OCI-M1 (cell line): ENCODE measurements at places on chromosomes 6 and 20.

GRCh38 chr6:22194188-22194921 lies 102.5 kb downstream of the PRL start:
- DNase-seq = peak; percentile 71

DNA sequence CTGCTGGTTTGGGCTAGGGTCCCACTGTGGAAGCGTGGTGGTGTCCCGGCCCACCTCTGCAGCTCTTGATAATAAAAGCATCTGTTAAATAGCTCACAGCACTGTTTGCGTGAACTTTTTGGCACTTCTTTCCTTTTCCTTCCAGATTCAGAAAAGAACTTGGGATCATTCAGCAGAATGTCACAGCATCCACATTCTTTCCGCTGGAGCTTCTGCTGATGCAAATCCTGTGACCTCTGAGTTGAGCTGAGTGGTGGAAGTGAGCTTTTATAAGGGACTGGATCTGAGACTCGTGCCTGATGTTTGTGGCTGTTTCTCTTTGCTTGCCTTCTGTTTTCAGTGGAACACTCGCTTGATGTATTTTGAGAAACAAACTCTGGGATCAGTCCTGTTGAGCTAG lies 3.9 kb downstream of the OSBPL2 start:
- DNase-seq = no peak

DNA sequence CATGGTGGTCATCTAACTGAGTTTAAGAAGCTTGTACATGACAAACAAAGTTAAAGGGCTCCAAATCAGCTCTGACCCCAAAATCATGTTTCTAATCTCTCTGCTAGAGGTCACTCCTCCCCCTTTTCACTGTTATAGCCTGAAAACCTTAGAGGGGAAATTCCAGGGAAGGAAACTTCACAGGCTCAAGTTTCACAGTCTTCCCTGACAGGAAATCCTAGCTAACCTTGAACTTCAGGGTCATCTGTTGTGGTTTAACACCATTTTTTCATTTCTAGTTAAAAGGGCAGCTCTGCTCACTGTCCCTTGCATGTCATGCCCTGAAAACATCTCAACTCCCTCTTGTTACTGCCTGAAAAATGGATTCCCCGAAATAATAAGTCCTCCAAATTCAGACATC lies 104.4 kb upstream of the BMP2 start:
- DNase-seq = no peak

DNA sequence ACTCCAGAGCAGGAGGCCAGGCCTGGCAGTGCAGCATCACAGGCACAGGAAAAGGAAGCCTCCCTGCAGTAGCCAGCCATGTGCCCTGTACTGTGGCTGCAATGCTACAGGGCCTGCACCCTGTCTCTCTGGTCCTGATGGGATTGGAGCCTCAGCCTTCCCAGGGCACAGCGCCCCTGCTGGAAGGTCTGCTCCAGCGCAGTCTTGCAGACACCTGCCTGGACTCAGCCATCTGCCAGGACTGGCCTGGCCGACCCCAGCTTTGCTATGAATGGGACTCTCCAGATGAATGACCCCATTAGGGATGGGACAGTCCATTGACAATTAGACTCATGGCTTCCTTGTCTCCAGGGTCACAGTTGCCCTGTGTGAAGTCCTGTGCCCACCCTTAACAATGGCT lies 251.6 kb downstream of the ERMARD start:
- DNase-seq = no peak

DNA sequence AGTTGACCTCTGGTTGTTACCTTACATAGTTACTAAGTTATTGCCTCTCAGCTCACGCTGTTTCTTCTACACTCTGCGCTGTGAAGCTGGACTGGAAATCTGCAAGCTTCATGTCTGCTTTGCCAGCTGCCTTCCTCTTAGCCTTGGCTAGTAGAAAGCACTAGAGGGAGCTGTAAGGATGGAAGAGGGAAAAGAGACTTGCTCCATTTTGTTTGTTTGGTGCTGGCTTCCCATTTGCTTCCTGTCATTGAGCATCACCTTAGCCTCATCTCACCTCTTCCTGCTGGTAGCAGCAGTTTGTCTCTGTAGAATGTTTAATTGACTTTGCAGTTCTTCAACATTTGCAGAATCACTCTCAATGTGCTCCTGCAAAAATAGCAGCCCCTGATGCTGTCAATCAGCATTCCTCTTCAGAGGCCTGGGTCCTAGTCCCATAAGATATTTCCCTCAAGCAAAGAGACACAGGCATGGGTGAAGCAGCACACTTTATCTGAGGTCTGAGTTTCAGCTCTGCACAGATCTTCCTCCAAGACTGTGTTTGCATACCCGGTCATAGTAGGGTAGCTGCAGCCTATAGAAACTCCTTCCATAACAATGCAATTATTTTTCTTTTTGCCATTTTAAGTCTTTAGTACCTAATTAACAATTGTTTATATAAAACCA lies 302.2 kb upstream of the EPHA7 start:
- DNase-seq = peak; percentile 62

DNA sequence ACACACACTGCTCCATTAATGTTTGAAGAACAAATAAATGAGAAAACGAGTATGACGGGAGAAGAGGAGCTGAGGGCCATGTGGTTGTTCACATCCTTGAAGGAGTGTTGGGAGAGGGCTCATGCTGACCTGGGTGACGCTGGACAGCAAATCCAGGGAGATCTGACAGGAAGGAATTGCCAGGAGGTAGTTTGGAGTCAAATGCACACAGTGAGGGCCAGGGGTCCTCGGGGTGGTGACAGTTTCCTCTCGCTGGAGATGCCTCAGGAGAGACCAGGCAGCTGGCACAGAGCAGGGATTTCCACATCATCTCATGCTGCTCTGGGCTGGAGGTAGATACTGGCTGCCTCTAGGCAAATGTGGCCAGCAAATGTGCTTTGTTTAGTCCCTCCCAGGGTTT lies 2.0 kb upstream of the TMEM181 start:
- DNase-seq = no peak

GRCh38 chr6:98828941-98829411 lies 5.4 kb upstream of the POU3F2 start:
- DNase-seq = no peak

DNA sequence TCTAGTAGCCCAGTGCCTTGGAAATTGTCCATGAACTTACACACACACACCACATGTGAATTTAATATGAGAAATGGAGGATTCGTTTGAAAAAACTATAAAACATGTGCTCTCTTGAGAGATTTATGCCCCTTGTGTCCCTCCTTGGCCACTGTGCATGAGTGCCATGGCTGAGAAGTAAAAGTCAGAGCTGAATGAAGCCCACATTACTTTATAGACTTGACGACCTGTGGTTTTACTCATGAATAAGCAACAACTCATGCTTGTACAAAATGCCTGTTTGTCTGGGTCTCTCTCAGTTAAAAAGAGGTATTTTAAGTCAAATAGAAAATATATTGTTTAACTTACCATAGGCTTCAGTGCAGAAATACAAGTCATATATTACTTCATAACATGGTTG lies 102.7 kb downstream of the KCNQ5 start:
- no peak for DNase-seq

- DNase-seq = peak; percentile 25
Observed at GRCh38 chr20:12847872-12848271, 160.9 kb upstream of the SPTLC3 start.

DNA sequence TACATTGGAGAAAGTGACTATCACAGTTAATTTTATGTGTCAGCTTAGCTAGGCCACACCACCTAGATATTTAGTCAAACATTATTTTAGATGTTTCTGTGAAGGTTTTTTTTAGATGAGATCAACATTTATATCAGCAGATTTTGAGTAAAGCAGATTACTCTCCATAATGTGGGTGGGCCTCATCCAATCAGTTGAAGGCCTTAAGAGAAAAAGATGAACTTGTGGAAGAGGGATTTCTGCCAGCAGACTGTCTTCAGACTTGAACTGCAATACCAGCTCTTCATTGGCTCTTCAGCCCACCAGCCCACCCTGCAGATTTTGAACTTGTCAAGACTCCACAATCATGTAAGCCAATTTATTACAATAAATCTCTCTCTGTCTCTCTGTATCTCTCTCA lies 25.1 kb upstream of the FBXO30 start:
- DNase-seq = no peak

DNA sequence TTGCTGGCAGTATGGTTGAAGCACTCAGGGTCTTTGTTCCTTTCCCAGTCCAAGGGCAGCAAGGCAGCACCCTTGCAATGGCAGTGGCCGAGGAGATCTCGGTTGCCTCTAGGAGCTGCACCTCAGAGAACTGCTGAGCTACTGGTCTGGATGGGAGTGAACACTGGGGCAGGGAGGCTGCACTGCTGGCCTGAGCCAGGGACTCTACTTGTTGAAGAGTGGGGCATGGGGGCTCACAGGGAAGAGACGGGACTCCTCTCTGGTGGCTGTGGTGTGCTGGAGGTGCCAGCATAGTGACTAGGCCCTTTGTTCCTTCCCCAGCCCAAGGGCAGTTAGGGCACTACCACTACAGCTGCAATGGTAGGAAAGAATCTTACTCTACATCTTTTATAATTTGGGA lies 203.0 kb downstream of the ZDHHC14 start:
- no peak for DNase-seq

DNA sequence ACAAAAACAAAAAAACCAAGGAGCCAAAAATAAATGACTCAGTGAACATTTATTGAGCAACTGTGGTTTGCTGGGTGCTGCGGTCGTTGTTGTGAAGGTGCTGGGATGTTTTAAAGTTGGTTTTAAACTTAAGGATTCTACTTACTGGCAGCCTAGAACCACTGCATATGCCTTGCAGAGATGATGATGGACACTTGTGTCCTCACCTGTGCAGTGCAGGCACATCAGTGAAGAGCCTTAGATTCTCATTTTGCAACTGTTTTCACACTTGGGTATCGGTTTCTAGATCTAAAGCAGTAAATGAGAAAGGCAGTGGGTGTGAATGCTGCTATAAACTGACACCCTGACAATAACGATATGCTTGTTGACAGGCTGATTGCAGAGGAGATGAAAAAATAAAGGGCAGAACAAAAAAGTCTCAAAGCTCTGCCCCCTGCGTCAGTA lies 68.8 kb downstream of the UTRN start:
- DNase-seq = no peak

DNA sequence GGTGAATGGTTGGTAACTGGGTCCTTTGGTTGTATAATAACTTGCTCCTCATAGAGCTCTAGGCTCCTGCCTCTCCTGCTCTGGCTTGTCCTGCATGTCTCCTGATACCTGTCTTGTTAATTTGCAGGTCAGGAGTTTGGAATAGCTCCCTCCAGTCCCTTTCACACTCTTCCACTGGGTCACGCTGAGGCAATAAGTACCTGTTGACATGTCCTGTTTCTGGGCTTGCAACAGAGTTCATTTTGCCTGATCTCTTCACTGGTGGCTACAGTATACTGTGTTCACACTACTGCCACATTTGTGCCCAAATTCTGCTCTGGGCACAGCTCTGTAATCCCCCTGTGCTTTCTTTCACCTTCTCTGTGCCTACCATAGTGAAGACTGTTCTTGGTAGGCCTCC lies 25.4 kb upstream of the C20orf144 start:
- DNase-seq = no peak

GRCh38 chr6:16476861-16477260 lies 238.5 kb downstream of the GMPR start:
- no peak for DNase-seq
